ENCODE measurements at places on chromosomes 1 and 21.

- DNase-seq: no peak
Measured at GRCh38 chr1:247111259-247111699, 7.1 kb upstream of the ZNF669 start.

DNA sequence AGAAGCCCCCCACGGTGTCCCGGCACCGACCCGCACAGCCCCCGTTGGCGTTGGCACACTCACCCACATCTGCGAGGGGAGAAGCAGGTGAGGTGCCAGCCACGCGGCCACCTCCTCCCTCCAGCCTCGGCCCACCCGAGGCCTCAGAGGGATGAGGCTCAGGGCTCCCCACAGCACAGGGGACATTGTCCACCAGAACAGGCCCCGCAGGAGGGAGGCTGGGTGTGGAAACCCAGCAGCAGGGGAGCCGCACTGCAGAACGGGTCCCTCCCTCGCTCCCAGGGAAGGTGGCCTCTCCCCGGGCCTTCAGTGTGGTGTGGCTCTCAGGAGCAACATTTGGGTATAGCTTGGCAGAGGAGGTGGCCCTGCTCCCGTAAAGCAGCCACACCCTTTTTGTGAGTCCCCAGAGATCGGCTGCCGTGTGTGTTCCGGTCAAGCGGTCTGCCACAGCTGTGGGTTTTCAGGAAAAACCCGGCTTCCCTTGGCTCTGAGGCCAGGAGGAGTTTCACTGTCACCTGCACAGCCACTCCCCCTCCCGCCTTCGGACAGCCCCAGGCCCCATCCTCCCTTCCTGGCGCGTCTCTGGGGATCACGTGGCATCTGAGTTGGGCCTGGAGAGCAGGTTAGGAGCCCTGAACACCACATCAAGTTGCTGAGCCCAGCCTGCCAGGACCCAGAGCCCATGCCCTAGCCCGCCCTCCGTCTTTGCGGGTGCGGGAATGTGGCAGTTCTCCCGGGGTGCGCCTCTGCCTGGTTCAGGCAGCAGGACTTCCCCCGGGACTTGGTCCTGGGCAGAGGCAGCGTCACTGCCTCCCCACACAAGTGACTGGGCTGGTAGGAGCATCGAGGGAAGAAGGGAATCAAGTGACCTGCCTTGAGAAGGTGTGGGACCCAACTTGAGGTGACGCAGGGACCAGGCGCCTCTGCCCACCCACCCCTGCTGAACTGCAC, 64.0 kb downstream of the MEGF6 start:
- peak; percentile 90 for DNase-seq

GRCh38 chr1:205510308-205510950, 6.0 kb downstream of the CDK18 start:
- DNase-seq: no peak

- DNase-seq: peak; percentile 33
Measured at GRCh38 chr21:31343680-31344480, at the start of gene TIAM1. Gene TIAM1 (minus strand): TSS chr21:31344261. CDS start chr21:31266972, 77,289 bp downstream.

DNA sequence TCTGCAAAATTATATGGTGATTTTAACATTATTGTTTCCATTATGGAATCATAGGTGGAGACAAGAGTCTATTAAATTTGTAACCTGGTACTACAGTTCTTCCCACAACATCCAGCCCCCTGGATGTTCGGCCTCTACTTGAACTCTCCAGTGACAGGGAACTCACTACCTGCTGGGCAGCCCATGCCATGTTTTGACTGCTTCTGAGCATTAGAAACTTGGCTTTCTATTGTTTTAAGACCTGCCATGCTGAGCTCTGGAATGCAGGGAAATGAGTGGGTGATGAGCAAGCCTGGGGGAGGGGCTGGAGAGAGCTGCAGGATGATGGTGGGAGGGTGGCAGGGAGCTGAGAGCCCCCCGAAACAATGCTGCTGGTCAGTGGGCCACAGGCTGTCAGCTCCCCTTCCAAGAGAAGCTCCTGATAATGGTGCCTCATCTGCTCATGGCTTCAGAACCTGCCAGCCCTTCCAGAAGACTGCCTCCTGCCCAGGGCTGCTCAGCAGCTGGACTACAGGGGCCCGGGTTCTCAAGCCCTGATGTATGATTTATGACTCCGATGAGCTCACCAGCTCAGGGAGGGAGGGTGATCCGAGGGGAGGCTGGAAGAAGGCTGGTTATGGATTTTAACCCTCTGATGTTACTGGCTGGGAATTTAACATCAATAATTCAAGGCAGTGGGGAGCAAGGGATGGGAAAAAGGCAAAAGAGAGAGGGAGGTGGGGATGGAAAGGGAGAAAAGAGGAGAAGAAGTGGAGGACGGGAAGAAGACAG, 205.0 kb downstream of the HIVEP3 start:
- no peak for DNase-seq

DNA sequence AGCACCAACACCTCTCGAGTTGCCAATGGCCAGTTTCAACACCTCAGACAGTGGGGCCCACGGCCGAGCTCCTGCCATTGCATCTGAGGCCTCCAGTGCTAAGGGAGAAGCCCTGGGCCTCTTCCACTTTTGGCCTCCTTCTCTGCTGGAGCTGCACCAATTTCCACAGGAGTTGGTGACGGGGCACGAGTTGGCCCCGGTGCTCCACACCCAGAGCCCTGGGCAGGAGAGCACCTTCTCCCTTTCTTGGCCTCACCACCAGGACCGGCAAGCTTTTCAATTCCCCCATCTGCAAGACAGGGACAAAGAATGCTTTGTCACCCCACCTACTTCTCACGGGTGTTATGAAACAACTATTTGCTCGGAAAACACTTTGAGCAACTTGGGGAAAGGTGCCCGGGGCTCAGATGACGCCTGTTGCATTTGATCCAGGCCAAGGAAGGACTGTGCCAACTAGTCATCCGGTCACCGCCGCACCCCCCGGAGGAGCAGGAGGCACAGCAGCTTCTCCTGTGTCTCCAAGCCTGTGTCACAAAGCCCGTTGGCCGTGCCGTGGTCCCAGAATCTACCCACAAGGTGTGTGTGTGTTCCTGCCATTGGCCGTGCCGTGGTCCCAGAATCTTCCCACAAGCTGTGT, 55.2 kb downstream of the TOMM20 start:
- DNase-seq: peak; percentile 95

DNA sequence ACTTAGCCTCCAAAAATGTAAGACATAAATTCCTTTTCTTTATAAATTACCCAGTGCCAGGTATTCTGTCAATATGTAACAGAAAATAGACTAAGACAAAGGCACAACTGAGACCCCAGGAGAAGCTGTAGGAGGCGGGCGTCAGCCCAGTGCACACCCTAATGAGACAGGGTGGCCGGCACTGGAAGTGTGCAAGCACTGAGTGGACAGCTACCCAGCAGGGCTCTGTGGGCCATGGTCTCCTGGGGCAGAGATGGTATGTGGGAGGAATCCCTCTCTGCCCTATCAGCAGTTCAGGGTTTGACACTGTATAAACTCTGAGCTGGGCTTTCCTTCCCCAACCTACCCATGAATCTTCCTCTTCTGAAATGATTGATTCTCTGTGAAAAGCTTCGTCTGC, 139.5 kb downstream of the GLIS1 start:
- DNase-seq: no peak

GRCh38 chr1:59684698-59685097, 130.1 kb upstream of the HOOK1 start:
- DNase-seq: no peak

- peak; percentile 31 for DNase-seq
Measured at GRCh38 chr1:16315437-16315836, 36.8 kb downstream of the FBXO42 start.

DNA sequence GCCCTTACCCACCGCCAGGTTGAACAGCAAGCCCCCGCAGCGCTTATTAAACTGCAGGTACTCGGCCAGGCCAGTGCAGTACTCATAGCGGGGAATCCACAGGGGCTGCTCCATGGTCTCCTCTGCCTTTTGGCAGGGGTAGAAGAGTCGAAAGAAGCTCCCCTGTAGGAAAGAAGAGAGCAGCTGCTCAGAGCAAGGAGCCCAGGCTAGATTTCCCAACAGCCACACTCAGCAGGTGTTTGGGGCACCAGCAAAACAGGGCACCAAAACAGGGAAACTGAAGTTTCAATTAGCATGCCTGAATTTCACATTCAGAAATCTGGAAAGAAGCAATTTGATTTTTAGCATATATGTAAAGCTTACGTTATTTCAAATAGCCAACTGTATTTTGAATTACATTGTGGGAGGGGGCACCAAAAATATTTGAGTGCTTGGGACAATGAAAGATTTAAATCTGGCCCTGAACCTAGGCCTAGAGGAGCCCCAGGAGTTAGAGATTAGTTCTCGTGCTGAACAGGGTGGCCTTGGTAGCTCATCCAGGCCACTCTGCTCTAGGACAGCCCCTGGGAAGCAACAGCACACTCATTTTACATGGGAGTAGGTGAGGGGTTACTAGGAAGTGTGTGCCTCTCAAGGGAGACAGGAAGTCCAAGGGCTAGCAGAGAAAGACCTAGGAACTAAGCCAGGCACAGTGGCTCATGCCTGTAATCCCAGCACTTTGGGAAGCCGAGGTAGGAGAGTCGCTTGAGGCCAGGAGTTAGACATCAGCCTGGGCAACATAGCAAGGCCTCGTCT, 8.2 kb downstream of the PAFAH2 start:
- DNase-seq: no peak

DNA sequence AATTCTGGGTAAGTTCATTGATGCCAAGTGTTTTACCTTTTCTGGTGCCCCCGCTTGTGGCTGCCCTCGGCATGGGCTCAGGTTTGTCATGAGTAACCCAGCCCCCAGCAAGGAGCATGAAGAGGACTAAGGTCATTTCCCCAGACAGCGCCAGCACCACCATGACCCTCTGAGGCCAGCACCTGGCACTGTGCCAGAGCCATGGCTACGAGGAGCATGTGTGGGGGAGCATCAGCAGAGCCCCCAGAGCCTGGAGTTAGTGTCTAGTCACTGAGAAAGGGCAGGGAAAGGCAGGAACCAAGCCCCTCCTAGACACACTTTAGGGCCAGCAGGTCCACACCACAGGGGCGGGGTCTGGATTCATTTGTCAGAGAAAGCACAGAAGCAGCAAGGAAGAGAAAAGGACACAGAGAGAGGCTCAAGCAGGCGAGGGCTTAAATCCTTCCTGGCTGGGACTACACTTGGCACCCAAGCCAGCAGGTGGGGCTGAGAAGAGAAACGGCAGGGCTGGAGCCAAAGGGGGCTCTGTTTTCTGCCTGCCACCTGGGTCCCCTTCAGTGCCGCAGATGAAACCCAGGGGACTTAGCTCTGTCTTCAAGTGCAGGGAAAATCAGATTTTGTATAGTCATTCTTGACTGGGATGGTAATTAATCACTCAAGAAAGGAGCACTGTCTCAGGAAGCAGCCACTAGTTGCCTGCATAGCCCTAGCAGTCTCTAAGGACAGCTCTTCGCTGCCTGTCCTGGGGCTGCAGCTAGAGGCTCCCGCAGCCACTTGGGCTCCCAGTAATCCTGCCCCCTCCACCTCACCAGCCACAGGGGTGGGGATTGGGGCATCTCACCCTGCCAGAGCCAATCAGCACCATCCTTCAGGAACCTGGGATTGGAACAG, 79.6 kb upstream of the ZC3H12A start:
- no peak for DNase-seq

DNA sequence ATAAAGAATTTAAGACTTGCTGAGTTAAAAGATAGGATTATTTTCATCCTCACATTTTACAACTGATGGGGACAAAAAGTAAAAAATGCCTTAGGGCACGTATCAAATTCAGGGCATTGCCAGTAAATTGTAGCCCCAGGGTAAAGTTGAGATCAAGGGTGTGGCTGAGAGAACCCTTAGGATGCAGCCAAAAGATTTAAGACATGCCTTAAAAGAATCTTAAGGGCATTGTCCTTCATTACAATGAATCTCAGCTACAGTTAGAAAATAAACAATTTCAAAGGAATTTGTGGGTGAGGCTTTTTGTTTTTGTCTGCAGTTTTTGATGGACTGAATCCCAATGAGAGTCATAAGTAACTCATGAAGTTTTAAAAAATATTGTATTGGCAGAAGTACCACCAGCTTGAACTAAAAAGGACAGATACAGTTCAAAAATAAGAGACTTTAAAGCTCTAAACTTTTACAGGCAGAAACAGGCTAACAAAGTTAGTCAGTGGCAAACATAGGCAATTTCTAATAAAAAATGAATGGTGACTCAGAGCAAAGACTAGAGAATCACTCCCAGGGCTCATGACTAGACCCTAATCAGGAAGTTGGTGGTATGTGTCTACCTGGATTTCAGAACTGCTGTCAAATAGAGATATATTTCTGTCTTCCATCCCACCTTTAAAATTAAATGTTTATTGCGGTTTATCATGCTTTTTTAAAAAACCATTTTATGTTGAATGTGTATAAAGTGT, 165.1 kb upstream of the SNX7 start:
- DNase-seq: no peak

DNA sequence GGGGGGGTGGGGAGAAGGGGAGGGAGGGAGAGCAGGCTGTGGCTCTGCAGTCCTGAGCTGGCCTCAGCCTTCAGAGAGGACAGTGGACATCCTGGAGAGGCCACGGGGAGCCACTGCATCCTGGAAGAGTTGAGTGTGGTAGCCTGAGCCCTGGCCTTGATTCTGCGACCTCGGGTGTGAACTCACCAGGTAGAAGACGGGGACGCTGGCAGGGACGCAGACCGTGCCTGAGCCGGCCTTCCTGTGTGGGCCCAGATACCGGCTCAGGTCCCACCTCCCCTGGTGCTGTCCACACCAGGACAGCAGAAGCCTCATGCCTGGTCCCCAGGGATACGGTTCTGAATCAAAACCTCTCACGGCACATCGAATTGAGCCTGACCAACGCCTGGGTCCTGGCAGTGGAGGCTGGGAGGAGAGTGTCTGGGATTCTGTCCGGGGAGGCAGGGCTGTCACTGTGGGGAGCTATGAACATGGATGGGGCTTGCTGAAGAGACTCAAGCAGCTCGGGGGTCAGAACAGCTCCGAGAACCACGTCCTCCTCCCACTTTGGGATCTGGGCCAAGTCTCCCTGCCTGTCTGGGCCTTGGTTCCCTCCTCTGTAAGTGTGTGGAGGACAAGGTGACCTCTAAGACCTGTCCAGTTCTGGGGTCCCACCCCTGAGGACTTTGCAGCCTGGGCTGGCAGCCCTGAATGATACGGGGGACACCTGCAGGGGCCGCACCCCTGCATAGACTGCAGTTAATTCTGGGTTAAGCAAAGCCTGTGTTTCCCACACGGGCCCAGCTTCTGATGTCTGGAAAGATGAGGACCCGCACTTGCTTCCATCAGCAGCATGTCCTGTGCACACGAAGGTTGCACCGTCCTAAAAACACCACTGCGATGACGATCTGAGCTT, 30.4 kb downstream of the RRP1 start:
- no peak for DNase-seq

DNA sequence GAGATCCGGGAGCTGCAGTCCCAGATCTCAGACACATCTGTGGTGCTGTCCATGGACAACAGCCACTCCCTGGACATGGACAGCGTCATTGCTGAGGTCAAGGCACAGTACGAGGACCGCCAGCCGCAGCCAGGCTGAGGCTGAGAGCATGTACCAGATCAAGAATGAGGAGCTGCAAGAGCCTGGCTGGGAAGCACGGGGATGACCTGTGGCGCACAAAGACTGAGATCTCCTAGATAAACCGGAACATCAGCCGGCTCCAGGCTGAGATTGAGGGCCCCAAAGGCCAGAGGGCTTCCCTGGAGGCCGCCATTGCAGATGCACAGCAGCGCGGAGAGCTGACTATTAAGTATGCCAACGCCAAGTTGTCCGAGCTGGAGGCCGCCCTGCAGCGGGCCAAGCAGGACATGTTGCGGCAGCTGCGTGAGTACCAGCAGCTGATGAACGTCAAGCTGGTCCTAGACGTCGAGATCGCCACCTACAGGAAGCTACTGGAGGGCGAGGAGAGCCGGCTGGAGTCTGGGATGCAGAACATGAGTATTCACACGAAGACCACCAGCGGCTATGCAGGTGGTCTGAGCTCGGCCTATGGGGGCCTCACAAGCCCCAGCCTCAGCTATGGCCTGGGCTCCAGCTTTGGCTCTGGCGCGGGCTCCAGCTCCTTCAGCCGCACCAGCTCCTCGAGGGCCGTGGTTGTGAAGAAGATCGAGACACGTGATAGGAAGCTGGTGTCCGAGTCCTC, 25.5 kb downstream of the ETV3L start:
- peak; percentile 65 for DNase-seq

All from prostate gland (tissue), 2 donors.